Activated CD4-positive, alpha-beta T cell treated with anti-CD3 and anti-CD28 coated beads, Interleukin-2, amount 50 U/mL, for 48 hours (primary cell): ENCODE measurements at places on chromosomes 2 and 18.

- DNase-seq, result no peak
Observed at GRCh38 chr18:51133580-51134160, 63.8 kb downstream of the MEX3C start.

DNA sequence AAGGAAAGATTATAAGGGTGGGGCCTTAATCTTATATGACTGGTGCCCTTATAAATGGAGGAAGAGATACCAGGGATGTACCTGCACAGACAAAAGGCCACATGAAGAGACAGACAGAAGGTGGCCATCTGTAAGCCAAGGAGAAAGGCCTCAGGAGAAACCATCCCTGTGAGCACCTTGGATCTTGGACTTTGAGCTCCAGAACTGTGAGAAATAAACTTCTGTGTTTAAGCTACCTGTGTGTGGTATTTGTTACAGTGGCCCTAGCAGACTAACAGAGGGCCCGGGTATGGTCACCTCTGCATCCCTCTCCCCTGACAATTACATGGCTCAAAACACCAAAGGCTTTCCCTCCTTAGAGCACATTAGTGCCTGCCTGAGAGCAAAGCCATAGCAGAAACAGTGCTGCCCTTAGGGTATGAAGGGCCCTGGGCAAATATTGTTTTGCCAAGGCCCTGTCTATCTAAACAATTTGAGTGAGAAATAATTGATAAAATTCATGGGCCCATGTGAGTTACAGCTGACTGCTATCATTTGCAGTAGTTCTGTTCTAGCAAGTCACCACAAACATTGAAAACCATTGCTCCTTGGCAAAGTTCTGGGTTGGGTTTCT is 109.3 kb upstream of the MYCN start:
- DNase-seq, result no peak

DNA sequence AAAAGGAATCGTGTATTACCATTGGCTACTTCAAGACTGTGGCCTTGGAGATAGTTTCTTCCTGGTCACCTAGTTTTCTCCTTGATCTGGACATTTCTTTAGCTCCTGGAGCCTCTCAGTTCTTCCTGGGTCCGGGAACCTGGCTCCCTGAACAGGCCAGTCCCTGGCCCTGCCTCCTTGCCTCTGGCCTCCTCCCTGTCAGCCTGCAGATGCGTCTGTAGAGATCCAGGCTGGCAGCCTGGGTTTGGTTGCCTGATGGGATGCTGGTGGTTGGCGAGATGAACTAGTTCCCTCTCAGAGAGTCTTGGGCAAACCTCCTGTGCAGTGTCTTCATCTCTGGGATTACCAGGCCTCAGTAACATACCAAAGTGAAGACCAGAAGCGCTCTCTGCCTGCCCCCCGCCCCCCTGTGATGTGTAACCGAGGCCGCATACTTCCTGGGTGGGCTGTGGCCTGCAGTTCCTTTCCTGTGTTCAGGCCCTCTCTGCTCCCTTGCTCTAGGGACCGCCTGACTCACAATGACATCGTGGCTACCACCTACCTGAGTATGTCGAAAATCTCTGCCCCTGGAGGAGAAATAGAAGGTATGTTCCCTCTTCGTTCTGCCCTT is 85.4 kb downstream of the DYSF start:
- no peak for DNase-seq

GRCh38 chr2:215794829-215795546 is 218.4 kb downstream of the MREG start:
- no peak for DNase-seq

- no peak for DNase-seq
Observed at GRCh38 chr2:65724752-65725151, 292.4 kb upstream of the SPRED2 start.

- no peak for DNase-seq
Observed at GRCh38 chr18:6681331-6681875, 48.1 kb upstream of the ARHGAP28 start.

DNA sequence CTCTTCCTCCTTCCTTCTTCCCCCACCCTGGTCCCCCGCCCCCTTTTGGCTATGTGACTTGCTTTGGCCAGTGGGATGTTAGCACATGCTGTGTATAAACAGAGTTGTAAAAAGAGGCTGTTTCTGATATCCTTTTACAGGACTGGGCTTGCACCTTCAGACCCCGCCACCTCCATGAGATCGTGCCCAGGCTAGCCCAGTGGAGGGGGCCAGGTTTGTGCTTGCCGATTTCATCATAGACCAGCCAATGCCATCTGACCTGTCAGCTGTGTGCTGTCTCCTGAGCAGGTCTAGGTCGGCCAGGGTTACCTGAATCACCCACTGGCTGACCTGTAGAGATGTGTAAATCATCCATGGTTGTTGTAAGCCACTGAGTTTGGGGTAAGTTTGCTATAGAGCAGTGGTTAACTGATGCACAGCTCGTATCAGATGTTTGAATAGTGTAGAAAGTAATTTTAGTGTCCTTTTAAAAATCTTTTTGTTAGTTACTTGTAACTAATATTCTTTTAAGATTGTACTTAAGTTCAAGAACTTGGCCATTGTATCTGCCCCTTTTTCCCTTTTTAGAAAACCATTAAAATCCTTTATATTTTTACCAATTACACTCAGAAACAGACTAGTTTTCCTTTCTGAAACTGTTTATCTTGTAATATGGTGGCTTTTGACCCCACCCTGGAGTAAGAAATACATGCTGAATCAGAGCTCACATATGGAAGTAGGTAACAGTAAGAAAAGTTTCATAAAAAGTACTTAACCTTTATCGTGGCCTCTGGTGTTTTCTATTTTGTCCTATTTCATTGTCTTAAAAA is 122.0 kb upstream of the MGAT5 start:
- no peak for DNase-seq

DNA sequence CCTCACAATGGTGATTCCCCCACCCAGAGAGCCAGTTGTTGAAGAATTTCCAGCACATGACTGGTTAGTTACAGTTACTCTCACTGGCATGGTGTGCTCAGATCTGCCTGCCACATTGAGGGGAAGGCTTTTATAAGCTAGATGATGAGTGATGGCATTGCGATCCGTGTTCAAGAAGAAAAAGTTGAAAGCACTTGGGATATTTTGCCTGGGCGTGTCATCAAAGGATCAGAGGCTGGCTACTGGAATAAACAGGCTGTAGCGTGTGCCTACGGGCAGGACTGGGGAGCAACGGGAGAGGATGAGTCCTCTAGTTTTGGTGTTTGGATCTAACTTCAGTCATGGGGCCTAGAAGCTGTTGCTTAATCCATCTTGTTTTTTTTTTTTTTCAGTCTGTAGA is 175.0 kb downstream of the SETBP1 start:
- no peak for DNase-seq
